ENCODE measurements at places on chromosomes 16 and 17.

- no peak for DNase-seq
These were observed 4.7 kb upstream of the EIF1 start for GRCh38 chr17:41684035-41684434.

GRCh38 chr17:36495076-36495578, 8.6 kb downstream of the ZNHIT3 start:
- no peak for DNase-seq

- DNase-seq = no peak
These were observed 871.6 kb upstream of the GOT2 start for GRCh38 chr16:59605706-59606105.

DNA sequence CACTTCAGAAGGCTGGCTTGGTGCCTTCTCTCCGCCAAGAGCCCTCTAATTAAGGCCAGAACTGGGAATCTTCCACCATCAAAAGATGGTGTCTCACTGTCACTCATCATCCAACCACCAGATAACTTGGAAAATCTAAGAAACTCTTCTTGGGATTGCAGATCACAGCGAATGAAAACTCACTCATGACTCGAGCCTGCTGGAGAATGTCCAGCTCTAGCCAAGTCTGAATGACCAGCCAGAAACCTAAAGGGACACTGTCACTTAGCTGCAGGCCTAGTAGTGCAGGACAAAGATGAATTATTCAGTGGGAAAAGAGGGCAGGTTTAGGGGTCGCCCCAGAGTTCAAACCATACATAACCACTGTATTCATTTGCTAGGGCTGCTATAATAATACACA, 107.8 kb downstream of the XYLT1 start:
- DNase-seq = no peak

DNA sequence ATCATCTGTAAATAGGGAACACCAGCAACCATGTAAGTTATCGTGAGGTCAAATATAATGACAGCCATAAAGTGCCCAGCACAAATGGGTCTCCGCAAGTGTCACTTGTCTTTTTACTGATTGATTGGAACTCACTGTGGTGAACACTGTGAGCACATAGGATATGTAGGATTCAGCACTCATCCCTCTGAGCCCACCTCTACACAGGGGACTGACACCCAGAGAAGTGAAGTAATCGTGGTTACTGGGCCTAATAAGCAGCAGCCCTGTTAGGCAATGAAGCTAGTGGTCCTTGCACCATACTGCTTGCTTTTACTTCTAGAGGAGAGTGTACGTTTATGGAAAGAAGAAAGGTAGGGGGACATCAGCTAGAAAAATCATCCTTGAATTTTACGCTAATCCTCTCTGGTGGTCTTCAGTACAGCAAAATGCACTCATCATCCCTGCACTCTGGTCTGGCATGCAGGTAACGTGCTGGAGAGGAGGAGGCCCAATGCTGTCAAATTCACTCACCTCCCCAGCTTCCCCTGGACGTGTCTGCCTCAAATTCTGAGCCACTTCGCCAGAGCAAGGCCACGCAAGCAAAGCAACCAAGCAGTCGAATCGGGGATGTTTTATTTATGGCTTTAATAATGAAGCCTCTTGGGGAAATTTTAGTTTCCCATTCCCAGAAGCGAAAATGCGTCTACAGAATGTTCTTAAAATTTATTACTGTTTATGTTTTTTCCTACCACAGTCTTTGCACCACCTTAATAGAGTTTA, 74.7 kb downstream of the YPEL2 start:
- DNase-seq = no peak

GRCh38 chr16:71348262-71349085, 10.0 kb upstream of the CALB2 start:
- DNase-seq = no peak

- DNase-seq = no peak
These were observed 47.2 kb downstream of the HOXB1 start for GRCh38 chr17:48483471-48484131.

DNA sequence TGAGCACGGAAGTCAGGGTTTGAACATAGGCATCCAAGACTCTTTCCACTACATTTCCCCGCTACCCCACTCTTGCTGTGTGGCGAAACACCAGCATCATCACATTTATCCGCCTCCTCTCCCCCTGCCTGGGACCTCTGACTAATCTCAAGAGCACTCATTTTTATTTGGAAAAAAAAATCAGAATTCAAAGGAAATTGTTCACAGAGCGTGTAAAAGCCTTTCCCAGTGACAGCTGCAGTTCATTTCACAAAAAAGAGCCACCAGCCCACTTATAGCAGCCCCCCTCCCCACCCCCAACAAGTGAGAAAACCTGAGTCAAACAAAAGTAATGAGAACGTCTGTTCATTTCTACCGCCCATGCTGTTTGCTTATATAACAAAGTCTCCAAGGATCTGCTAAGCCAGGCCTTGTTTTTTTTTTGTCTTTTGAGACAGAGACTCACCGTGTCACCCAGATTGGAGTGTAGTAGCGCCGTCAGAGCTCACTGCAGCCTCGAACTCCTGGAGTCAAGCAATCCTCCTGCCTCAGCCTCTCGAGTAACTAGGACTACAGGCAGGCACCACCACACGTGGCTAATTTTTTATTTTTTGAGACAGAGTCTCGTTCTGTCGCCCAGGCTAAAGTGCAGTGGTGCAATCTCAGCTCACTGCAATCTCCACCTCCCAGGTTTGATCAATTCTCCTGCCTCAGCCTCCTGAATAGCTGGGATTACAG, 48.3 kb upstream of the HAPSTR1 start:
- DNase-seq = no peak

DNA sequence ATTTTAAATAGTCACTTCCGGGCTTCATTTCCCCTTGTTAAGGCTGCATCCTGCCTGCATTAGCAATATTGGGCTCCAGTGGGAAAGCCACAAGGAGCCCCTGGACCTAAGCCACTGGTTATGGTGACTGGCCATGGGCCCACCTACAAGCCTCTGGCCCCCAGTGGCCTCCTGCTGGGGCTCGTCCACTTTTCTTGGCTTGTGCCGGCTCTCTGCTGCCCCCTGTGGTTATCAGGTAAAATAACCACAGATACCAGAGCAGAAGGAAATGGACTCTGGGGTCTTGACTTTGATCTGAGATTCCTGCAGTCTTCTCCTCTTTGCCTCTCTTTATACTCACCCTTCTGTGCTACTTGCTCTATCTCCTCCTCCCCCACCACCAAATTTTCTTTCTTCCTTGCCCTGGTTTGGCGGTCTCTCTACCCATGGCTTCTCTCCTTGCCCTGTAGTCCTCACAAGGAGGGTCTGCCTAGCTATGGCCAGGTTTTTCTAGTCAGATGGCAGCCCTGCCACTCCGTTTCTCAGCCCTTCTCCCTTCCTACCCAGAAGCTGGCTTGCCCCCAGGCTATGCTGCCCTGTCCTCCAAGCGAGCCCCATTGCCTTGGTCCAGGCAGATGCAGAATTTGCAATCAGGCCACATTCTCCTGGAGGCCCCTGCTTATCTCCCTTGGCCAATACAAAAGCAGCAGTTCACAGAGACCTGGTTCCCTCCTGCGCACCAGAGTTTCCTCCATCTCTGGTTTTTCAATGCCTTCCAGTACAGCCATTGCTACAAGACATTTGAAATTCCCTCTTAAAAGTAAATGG, 82.9 kb upstream of the RCVRN start:
- DNase-seq = peak; percentile 22

DNA sequence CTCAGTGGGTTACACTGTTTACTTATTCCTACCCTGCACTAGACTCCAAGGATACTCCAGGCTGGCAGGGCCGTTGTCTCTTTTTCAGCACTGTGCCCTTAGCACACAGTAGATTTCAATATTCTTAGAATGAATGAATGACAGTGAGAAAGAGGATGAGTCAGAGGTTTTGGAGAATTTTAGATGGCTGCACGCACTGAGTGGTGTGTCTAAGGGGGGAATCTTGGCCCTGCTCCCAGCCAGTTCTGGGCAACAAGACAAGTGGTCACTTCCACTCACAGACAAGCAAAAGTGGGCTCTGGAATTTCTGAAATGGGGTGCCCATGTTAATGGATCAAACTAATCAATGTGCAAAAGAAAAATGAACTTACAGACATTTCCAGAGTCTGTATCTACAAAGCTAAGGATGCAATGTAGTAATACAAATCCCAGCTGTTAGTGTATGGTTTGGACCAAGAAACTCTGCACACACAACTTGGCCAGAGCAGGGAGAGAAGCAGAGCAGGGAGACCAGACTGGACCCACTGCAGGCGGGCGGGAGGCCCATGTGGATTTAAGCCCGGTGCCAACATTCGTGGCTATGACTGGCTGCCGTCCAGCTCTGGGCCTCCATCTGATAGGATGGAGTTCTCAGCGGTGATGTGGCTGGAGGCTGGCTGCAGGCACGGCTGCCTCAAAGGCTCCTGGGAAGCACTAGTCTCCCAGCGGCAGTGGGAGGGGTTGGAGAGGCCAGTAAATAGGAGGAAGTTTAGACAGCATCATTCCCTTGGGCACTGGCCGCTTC, 95.6 kb upstream of the CDYL2 start:
- no peak for DNase-seq

DNA sequence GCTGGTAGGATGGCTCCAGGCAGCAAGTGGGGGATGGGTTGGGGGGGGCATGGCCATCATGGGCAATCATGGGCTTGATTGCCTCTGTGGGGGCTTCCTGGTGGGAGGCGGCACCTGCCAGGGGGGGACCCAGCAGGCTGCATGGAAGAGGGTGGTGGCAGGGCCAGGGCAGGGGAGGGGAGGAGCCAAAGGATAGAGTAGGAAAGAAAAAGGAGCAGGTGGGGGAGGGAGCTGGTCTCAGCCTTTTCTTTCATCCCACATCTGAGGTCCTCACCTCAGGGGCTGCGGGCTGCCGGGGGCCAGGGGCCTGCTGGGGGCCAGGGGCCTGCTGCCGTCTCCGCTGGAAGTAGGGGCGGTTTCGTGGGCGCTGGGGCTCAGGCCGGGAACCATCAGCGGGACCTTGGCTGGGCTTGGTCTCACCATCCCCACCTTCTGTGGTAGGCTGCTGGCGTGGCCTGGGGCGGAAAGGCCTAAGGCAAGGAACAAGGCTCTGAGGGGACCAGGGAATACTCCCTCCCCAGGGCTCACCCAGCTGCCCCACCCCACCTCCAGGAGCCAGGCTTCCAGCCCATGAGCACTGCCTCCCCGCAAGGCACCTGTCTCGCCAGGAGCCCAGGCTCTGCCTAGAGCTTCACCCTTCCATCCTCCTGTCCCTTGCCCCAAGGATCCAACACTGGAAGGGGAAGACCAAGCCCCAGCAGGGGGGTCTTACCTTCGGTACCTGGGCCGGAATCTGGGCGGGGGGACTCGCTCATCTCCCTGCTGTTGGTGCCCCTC, 5.0 kb downstream of the YBX2 start:
- no peak for DNase-seq

DNA sequence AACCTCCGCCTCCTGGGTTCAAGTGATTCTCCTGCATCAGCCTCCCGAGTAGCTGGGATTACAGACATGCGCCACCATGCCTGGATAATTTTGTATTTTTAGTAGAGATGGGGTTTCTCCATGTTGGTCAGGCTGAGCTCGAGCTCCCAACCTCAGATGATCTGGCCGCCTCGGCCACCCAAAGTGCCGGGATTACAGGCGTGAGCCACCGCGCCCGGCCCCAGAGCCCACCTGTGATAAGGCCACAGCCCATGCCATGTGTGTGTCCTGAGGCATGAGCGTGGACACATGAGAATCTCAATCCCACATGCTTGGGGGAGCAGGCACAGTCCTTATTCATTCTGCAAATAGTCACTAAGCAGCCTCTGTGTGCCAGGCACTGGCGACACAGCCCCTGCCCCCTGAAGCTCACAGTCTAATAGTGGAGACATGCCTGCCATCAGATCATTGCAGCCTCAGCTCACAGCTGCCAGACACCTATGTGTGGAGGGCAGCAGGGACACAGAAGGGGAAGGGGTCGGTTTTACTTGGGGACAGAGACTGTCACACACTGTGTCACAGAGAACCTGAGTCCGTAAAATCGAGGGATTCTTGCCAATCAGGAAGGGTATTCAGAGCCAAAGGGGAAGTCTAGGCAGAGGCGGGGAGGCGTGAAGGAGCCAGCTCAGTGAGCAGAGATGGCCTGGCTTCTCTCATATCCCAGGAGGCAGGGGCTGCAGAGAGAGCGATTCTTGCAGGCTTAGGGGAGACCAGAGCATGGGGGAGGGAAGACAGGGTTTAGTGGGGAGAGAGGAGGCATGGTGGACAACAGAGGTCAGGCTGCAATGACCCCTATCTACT, 9.4 kb upstream of the ABCC3 start:
- no peak for DNase-seq

- DNase-seq = no peak
These were observed 171.0 kb downstream of the KATNIP start for GRCh38 chr16:27720731-27721530.

DNA sequence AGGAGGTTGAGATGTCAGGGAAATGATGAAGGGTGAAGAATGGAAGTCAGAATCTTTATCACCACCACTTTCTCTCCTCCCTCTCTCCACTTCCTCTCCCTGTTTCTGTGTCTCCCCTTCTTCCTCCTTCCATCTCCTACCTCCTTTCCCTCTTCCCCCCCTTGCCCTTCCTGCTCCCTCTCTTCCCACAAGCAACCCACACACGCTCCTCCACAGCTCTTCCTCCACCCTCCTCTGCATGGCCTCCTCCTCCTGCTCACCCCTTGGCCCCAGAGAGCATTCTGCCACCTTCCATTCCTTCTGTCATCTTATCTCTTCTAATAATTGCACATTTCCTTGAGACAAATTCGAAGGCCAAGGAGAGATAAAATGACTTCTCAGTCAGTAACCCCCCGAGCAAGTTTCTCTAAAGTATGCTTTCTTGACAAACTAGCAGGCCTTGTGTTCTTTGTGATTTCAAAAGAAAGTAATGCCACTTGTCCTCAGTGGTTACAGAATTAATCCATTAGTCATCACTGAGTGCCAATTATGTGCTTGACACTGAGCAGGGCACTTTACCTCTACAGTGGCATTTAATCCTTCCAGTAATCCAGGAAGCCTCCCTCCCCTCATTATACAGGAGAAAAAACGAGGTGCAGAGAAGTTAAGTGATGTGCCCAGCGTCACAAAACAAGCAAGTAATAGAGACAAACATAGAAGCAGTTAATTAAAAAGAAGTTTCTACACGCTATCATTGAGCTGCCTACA, 72.3 kb upstream of the CCL1 start:
- DNase-seq = no peak

GRCh38 chr16:2964475-2965336, 631 bp downstream of the KREMEN2 start:
- no peak for DNase-seq

DNA sequence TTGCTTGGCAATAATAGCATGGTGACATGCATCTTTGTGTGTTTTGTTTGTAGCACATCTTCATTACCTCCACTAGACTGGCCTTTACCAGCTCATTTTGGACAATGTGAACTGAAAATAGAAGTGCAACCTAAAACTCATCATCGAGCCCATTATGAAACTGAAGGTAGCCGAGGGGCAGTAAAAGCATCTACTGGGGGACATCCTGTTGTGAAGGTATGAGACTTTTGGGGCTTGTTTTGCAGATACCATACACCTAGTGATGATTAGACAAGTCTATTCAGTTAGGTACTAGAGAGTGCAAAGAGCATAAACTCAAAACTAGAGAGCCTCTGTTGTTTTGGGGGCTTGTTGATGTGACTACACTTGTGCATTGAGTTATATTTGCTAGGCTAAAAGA, 41.2 kb downstream of the NFATC3 start:
- DNase-seq = no peak

GRCh38 chr16:88526008-88526905, 43.9 kb upstream of the ZC3H18 start:
- DNase-seq = no peak

- no peak for DNase-seq
These were observed 17.4 kb downstream of the MFSD11 start for GRCh38 chr17:76755285-76755684.

- DNase-seq = no peak
These were observed 53.1 kb downstream of the DNAH17 start for GRCh38 chr17:78523934-78524655.

GRCh38 chr17:4498461-4499397, at the start of gene SPNS2:
SPNS2 (plus strand) TSS chr17:4498881; CDS start chr17:4499048, 167 bp downstream.
- no peak for DNase-seq

GRCh38 chr17:40452216-40452787, 9.1 kb downstream of the IGFBP4 start:
- no peak for DNase-seq
